Activated gamma-delta T cell treated with Interleukin-2 at 50 U/mL for 16 hours (primary cell): ENCODE measurements at places on chromosomes 6 and 20.

- DNase-seq: no peak
Measured at GRCh38 chr6:34536251-34536958, 19.7 kb downstream of the SPDEF start.

DNA sequence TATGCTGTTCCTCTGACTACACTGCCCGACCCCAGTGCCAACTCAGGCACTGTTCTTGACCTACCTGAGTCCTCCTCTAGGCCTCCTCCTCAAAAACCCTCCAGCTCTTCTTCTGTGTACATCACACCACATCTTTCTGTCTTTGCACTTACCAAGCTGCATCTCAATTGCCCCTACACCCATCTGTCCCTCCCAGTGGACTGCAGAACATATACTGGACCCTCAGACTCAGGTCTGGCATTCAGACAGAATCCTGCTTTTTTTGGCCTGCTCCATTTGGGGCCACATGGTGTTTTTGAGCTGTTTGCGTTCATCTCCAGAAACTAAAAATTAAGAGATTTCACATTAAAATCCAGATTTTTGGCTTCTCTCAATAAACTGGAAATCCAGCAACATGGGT, 23.2 kb upstream of the YWHAB start:
- DNase-seq: no peak

DNA sequence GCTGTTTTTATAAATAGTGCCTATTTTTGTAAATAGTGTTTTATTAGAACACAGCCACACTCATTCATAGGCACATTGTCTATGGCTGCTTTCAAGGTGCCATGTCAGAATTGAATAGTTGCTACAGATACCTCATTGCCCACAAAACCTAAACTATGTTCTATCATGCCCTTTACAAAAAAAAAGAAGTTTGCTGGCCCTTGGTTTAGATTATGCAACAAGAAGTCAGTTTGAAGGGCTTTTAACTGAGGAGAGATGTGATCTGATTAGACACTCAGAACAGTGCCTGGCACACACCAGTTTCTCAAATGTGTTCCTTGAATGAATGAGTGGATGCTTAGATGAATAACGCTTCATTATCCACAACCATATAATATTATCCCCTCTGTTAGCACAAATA, 366.1 kb downstream of the MAFB start:
- no peak for DNase-seq

DNA sequence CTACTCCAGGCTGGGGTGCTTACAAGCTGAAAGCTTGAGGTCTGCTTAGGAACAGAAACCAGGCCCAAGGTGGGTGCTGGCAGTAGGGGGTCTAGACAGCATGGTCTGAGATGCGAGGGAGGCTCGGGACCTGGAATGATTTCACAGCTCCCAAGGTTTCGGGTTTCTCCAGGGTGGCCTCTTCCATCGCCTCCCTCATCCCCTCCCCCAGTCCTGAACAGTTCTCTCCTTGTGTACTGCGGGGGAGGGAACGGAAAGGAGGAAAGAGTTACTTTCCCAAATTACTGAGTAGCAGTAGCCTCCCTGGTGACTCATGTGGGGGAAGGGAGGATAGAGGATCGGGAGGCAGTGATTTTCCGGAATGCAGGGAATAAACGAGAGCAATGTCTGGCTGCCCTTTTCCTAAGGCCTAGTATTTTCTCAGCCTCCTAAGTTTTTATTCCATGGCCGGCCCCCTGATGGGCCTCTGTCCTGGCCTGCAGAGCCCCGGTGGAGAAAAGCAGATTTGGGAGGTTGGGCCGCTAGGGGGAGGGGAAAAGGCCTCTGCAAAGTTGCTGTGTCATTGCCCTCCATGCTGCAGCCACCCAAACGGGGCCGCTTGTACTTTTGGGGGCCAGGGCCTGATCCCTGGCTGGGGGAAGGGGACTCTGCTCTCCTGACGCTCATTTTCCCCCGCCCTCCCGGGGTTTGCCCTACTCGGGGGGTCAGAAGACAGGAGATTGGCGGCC, 1.5 kb downstream of the BRD2 start:
- peak; percentile 67 for DNase-seq

- DNase-seq: no peak
Measured at GRCh38 chr6:134424798-134425170, 106.9 kb upstream of the SGK1 start.

DNA sequence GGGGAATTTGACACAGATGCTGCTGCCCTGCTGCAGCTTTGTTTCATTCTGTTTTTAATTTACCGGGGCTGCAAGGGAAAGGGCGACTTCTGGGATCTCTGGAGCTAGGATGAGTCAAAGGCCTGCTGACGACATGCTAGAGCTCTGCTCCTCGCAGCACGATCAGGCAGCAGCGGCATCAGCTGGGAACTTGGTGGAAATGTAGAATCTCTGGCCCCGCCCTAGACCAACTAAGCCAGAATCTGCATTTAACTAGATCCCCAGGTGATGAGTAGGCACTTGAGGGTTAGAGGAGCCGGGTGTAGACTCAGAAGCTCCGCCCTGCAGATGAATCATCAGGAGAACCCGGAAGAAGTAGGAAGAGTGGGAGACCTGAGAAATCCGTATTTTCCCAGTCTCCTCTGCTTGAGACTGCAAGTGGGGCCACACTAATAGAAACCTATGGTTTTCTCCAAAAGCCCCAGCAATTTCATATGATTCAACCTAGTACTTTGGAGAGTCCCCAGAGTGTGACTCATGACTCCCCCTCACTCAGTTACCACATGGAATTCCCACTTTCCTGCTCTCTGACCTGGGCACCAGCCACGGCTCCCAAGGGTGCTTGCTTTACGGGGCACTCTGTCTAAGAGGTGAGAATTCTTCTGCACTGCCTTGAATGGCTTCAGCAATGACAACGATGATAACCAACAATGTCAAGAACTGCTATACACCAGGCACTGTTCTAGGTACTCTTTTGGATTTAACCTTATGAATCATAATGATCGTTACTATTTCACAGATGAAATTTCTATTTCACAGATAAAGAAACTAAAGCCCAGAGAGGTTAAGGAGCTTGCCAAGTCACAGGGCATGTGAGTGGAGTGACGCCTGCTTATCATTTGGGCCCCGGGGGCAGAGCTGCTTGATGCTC, 18.1 kb downstream of the TUBB2B start:
- DNase-seq: no peak

- DNase-seq: no peak
Measured at GRCh38 chr20:35831029-35831428, 59.2 kb downstream of the PHF20 start.

GRCh38 chr6:20620043-20620442, 85.8 kb downstream of the CDKAL1 start:
- DNase-seq: no peak

DNA sequence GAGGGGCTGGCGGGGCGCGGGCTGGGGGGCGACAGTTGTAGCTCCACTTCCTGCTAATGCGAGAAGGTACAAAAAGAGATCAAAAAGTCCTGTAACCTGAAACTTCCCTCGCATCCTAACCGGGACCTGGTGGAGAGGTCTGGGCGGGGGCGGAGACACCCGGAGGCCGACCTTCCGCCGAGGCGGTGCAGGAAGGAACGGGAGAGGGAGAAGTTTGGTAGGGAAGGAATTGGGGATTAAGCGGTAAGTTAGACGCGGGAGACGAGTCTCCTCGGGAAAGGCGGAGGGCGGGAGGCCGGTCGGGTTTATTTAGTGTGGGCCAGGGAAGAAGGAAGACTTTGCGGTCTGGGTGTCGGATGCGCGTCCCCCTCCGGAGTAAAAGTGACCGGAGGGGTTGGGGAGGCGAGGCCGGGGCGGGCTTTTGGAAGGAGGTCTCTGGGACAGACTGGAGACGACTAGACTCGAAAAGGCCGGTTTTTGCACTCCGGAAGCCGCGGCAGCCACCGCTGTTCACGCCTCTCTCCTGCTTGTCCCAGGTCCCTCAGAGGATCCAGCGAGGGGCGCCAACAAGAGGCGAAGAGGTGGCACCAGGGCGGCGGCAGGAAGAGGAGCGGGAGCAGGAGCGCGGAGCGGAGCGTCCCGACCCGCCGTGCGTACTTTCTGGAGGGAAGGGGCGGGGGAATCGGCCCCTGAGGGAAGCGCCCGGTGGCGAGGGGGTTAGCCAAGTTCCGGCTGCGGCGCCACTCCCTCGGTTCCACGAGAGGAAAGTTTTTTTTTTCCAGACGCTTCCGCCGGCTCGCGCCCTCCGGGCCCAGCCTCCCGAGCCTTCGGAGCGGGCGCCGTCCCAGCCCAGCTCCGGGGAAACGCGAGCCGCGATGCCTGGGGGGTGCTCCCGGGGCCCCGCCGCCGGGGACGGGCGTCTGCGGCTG, 734 bp downstream of the TPBG start:
- DNase-seq: no peak

- no peak for DNase-seq
Measured at GRCh38 chr20:58192567-58192966, 35.9 kb downstream of the ANKRD60 start.

GRCh38 chr6:127900935-127901334, at the start of gene THEMIS:
THEMIS (minus strand) TSS chr6:127901058; CDS start chr6:127900932, 126 bp downstream.
- DNase-seq: peak; percentile 49

DNA sequence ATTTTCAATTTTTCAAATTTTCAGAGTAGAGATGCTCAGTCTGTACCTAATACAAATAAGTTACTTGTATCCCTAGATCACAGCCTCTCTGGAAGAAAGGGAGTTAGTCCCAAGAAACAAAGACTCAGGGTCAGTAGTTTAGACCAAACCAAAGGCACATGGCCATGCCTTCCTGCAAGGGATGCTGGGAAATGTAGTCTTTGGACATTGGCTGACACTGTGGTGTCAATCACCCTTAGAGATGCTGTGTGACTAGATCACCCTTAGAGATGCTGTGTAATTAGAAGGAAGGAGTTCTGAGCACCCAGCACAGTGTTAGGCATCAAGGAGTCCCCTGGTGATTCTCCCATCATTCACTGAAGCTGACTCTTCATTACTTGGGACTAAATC, 202.1 kb downstream of the NFATC2 start:
- DNase-seq: no peak

DNA sequence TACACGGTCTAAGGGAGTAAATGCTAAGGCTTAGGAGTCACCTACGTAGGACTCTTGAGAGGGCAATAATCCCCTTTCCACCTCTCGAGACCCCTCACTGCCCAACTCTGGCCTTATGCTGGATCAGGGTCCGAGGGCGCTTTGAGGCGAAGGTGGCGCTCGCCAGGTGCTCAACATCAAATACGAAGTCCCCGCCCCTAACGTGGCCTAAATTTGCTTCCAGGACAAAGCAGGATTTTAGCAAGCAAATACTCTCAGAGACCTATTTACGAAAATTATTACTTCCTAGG, 406 bp upstream of the TRIM26 start:
- DNase-seq: no peak

- no peak for DNase-seq
Measured at GRCh38 chr6:101226677-101227135, 166.8 kb upstream of the GRIK2 start.

DNA sequence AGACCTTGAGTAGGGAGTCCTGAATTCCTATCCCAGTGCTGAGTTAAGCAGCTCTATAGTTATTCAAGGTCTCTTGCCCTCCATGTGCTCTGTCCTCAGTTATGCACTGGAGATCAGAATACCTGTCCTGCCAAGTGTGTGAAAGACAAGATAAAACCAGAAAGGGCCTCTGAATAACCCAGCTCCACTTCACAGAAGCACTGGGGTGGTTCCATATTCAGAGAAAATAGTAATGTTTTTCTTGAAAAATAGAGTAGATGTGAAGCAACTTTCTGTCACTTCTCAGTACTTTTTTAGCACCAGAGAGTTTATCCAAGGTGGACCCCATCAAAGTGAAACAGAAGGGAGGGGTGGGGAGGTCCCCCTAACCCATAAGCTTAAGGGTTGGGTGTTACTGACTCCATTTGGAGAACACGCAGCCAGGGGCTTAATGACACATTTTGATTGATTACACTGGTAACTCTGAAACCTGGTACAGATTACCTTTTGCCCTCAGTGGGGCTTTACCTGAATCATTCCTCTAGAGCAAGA, 509.8 kb upstream of the JARID2 start:
- no peak for DNase-seq

GRCh38 chr6:128139519-128139918, 238.7 kb upstream of the THEMIS start:
- no peak for DNase-seq

GRCh38 chr20:1324598-1325172, 4.3 kb downstream of the SDCBP2 start:
- peak; percentile 24 for DNase-seq

GRCh38 chr6:15504040-15504495, 158.8 kb downstream of the DTNBP1 start:
- DNase-seq: no peak

DNA sequence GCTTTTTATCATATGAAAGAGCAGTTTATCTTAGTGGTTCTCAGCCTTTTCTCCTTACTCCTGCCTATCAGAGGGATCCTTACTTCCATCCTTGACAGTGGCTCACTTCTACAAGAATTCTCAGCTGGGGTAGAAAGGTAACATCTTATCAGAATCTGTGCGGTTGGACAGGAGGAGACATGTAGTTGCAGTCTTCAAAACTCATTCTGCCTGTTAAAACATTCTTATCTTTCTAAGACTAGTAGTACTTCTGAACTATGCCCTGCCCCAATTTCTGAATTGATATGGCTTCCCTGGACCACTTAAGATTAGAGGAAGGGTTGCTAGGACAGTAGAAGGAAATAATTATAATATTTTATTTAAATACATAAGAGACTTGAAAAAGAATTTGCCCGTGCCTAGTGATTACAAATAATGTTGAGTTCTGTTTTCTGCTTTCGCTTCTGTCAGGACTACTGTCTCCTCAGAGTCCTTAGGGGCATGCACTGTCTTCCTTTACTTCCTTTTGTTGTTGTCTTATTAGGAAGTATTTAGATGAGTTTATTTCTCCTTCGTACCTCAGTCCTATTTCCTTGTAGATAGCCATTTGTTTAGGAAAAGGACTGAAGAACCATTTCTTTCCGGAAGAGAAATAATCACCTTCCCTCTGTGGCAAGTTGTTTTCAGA, 24.9 kb downstream of the BLTP3A start:
- DNase-seq: no peak

DNA sequence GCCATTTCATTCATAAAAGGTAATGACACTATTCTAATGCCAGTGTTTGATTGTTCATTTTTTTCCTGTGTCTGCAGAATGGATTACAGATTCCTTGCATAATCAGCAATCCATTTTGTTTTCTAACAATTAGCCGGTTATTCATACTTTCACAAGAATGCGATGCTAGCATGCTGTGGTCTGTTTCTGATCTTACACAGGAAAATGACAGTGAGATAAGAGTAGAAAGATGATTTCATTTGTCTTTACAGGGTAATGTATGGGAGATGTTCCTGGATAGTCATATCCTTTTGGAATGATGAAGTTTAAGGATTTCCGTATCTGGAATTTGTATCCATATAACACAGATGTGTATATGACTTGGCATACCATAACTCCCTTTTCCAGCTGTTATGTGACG, 207.3 kb downstream of the FARS2 start:
- no peak for DNase-seq

GRCh38 chr6:41732591-41733359, 2.6 kb downstream of the TFEB start:
- DNase-seq: peak; percentile 55
